ENCODE measurements at places on chromosomes 1 and 21.

DNA sequence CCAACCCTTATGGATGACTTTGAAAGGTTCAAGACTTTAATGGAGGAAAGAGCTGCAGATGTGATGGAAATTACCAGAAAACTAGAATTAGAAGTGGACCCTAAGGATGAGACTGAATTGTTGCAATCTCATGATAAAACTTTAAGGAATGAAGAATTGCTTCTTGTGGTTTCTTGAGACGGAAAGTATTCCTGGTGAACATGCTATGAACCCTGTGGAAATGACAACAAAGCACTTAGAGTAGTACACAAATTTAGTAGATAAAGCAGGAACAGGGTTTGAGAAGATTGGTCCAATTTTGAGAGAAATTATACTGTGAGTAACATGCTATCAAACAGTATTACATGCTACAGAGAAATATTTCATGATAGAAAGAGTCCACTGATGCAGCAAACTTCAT is 215.4 kb downstream of the OMA1 start:
- DNase-seq: no peak

GRCh38 chr1:78437396-78437795 is 53.4 kb upstream of the PTGFR start:
- peak; percentile 11 for DNase-seq

DNA sequence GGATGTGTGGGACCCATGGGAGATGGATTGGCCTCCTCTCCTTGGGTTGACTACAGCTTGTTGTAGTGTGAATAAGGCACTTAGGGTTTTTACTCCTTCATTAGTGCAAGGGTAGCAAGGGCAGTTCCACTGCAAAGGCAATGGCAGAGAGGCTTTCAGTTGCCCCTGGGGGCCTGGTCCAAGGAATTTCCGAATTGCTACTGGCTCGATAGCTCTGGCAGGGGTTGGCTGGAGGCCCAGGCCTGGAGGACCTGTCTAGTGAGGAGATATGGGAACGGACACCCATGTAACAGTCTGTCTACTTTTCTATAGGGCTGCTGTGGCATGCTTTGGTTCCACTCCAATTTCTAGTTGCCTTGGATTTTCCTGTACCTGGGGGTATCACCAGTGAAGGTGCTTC is 218.9 kb upstream of the C1orf105 start:
- DNase-seq: no peak

- DNase-seq: no peak
Measured at GRCh38 chr1:182795563-182796228, 6.1 kb downstream of the NPL start.

DNA sequence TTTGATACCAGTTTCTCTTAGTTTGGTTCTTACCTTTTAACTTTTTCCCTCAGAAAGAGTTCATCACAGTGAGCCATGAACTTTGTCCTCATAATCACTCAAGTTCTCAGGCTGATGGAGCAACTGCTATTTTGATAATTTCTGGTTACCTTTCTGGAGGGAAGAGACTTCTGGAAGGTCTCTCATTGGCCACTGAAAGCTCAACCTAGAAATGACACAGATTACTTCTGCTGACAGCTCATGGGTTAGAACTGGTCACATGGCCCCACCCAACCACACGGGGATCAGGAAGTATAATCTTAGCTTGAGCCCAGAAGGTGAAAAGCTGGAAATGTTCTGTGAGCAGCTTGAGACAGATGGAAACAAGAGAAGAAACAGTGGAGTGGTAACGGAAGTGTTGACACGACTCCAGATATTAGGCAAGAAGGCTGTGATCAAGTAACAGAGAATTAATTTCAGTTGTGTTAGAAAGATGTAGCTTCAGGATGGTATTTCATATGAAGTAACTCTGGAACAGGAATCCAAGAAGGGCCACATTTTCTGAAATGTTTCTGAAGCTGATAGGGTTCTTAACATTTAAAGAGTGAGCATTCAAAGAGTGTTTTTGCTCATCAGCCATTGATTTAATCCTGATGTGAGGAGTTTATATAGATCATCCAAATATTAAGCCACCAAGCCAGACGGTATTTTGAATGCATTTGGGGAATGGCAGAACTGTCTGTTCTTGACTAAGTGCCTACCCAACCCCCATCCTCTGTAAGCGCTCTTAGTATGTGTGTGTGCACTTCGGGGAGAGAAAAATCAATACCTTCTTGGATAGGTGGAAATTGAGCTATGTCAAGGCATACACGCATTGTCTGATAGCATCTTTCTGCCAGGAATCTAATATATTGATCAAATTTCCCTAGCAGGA is 21.9 kb upstream of the XPR1 start:
- DNase-seq: no peak

DNA sequence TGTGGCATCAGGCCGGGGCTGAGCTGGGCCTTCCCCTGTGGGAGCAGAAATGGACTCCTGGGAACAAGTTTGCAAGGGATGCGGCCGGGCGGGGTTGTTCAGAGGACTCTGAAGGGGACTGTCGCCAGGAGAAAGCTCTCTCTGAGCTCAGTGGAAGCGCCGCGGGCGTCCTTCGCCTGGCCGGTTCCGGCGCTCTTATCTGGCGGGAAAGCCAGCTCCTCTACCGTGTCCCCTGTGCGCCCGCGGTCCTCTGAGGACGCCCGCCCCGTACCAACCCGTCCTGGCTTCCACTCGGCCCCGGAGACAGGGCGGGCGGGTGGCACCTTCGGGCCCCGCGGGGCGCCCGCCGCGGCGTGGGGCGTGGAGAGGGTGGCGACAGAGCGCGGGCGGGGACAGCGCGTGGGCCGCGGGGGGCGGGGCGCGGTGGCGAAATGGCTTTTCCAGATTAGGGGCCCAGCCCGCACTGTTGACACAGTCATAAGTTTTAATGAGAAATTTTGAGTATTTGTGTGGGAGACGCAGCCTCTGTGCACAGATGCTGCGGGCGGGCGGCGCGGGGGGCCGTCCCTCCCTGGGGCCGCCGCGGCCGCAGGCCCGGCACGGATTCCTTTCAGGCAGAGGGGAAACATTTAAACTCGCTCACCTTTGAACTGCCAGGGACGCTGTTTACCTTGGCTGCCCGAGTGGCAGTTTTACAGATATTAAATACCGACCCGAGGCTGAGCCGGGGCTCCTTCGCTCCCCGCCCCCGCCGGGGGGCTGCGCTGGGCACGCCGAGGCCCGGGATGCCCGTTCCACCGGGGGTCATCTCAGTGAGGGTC is 70.2 kb downstream of the FOXD2 start:
- no peak for DNase-seq
